T-helper 2 cell treated with Interferon-gamma antibody and Interleukin-4, amounts not matched to agents 5 μg/mL and 100 μg/mL, for 36 hours (primary cell): ENCODE measurements at places on chromosomes 3 and 15.

DNA sequence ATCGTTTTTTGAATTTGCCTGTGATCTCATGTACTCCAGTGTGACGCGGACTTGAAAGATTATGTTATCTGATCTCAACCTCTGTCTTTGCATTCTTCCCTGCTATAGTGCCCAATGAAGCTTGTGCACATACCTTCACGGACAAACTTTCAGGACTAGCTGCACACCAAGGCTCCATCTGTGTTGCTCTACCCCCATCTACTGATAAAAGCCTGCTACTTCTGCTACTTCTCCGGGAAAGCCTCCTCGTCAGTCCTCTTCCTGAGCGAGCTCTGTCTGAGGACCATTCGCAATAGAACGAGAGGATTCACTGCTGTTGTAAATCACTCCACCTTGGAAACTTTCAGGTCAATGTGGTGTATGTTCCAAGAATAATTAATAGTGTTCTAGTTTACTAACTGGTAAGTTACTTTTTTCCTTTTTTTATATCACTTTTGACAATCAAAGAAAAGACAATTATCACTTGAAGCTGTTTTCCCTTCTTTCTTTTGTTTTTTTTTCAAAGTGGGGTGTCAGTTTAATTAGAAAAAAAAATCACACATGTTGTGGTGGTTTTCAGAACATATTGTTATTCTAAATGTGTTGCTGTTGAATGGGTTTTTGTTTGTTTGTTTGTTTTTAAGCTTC, 217.6 kb downstream of the ARRDC4 start:
- peak; percentile 41 for DNase-seq

- DNase-seq: no peak
These were observed 70.6 kb downstream of the GOLIM4 start for GRCh38 chr3:168025076-168025475.

- DNase-seq: no peak
These were observed 23.9 kb downstream of the EIF1B start for GRCh38 chr3:40333416-40333815.

DNA sequence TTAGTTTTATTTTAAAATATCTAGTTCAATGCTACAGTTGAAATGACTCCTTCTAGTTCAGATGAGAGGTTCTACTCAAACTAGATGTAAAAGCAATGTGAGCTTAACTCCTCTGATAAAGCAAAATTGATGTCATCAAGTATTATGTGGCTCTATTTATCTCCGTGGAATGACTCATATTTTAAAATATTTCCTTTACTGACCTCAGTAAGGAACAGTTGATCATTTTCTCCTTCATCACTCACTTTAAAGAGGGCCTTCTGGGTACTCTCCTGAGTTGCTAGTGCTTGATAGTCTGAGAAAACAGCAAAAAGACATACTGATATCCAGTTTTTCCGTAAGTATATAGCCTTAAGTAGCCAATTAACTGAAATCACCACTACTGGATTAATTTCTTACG, 1099.3 kb downstream of the ROBO2 start:
- no peak for DNase-seq

DNA sequence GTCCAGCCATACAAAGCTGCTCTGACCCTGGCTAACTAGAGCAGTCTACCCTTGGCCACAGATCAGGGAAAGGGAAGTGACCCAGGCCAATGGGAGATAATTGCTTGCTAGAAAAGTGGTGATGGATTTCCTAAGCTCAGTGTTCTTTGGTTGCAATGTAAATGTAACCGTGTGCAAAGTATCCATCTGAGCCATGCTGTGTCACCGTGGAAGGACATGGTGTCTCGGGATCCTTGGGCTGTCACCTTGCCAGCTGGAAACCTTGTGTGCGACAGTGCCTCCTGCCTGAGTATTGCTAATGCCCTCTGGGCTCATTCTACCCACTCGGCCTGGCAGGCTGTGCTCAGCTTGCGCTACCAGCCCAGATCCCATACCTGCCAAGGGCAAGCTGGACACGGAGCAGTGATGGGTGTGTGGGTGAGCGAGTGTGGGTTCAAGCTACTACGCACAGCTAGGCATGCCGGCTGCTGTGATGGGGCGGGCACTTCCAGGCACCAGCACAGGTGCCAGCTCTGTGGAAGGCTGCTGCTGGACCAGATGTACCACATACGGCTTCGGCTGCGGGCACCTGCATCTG, 10.7 kb upstream of the SIAH2 start:
- DNase-seq: no peak

DNA sequence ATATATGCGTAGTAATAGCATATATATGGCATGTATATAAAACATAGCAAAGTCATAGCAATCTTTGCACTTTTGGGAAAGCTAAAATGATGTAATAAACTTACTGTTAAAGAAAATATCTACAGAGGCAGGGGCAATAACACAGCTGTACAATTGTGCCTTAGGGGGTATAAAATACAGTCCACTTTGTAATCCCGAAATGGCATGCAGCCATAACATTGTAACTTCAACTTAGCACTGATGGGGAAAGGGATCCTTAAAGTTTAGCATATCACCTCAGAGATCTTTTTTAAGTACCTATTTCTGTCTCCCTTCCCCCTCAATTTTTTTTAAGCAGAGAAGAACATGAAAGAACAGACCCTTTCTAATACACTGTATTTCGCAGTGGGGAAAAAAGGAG, 40.8 kb downstream of the PLD1 start:
- no peak for DNase-seq

DNA sequence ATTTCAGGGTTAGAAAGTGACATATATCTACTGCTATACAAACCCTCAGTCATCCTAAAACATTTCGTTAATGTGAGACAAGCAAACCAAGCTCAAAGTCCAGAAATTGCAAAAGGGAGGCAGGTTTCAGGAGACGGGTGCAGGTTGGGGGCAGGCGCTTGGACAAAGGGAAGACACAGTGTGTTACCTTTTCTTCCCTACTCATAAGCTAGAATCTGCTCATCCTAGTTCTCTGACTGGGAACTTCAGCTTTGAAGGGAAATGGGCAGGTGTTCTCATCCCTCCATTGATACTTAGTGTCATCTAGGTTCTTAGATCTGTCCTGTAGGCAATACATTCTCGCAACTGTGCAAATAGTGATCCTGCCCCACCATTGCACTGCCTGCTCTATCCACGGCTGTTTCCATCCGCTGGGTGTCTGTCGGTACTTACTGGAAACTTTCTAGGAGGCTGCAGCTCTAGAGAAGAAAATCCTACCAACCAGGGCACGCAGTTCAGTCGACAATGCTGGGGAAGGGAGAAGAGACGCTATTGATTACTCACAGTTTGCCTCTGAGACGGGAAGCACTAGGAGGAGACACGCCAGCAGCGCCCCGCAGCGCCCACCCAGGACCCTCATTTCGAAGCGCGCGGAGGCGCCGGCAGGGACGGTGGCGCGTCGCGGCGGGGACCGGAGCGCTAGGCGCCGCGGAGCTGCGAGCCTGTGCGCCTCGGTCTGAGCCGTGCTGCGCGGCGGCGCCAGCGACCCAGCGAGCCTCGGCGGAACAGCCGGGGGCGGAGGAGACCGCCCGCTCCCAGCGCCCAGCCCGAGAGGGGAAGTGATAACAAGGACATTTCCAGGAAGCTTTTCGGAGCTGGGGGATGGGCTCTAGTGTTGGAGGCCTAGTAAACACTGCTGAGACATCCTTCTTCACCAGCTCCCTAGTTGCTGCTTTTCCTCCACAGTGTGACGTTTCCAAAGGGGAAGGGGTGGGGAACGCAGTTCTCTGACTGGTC, at the start of gene PROS1:
TSS of gene PROS1 (minus strand) at position 766 of the 996 bp plus-strand sequence. CDS start at position 619, 147 bp downstream.
- DNase-seq: peak; percentile 66

GRCh38 chr3:188940573-188940932, 231.2 kb upstream of the TPRG1 start:
- DNase-seq: no peak

DNA sequence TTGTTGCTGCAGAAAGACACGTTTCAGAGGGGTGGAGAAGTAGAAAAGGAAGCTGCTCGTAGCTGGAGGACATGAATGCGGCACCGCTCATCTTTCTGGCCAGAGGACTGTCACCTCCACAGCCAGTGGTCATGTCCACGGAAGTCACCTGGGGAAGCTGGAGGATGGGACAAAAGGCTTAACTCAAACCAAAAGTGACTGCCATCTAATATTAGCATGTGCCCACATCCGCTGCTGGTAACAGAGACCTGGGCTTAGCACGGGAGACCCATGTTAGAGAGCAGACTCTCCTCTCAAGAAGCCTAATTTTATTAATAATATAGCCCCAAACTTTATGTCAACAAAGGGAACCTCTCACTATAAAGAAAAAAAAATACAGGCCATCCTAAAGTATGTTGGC, 5.9 kb downstream of the MEX3B start:
- DNase-seq: no peak

DNA sequence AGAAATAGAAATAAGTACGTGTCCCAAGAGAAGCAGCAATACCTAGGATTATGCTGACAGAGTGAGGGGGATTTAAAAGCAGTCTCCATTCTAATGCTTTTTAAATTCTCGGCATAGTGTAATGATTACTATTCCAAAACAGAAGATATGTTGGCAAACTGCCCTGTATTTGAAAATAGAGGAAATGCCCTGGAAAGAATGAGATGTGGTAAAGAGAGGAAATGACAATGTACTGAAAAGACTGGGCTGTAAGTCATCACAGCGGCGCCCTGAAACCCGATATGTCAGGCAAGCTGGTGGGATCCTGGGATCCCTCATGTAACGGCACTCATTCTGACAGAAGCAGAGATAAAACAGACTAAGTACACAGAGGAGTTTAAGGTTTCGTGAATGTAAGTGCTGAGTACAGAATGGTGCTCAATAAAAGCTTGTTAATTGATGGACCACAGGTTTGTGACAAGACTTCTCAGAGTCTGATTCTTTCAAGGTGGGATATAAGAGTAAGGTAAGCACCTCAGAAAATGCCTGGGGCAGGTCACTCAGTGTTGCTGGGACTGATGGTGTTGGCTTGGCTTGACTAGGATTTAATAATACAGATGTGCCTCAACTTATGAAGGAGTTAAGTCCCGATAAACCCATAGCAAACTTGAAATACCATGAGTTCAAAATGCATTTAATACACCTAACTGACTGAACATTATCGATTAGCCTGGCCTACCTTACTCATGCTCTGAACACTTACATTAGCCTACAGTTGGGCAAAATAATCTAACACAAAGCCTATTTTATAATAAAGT, 91.4 kb downstream of the NFKBIZ start:
- no peak for DNase-seq

GRCh38 chr3:127194601-127195187, 1.8 kb downstream of the PRR23E start:
- DNase-seq: no peak

GRCh38 chr15:66565741-66566144, at the start of gene LCTL:
LCTL (minus strand) TSS chr15:66565998; CDS start chr15:66565365, 633 bp downstream.
- DNase-seq: no peak

DNA sequence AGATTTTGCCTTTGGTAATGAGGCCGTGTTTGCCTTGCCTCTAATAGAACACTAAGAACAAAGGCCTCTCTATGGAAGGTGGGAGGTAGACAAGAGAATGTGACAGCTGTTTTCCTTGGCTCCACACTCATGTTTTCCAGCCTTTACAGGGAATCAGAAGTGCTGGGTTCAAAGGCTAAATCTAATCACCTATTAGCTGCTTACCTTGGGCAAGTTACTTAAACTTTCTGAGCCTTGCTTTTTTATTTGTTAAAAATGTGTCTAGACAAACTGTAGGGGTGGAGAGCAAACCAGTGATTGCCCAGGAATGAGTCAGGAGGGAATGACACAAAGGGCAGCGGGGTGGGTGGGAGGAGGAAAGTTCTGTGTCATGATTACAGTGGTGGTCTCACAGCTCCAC, 179.0 kb downstream of the P3H2 start:
- no peak for DNase-seq

DNA sequence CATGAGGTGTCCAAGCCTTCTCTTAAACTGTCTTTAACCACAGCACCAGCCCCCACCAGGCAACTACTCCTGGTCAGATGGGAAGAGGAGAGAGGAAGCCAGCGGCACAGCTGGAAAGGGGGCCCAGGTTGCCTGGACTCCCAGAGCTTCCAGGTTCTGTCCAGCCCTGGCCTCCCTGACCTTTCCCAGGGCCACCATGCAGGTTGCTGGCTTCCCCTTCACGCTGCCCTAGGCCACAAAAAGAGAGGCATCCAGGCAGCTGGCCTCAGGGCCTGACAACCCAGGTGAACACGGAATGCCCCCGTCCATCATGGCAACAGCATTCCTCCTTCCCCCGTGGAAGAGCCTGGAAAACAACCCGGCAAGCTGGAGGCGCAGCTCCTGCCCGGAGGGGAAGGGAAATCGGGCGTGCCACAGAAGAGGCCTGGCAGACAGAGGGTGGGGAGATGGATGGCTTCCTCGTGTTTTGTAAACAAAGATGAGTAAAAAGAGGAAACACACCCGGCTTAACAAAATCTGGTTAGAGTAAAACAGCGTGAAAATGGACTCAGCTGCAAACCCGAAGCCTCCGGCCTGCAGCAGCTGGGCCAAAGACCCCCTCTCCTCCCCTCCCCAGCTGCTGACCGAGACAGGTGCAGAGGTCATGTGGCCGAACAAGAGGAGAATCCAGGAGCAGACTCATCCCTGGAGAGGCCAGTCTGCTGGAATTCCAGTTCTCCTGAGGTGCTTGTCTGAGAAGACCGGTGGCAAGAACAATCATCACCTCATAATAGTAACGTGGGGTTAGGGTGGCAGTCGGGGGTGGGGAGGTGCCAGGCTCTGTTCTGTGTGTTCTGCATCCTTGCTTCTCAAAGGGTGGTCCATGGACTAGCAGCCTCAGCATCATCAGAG, 15.5 kb downstream of the BMF start:
- no peak for DNase-seq

- DNase-seq: no peak
These were observed 23.4 kb downstream of the EMC4 start for GRCh38 chr15:34248190-34248589.

DNA sequence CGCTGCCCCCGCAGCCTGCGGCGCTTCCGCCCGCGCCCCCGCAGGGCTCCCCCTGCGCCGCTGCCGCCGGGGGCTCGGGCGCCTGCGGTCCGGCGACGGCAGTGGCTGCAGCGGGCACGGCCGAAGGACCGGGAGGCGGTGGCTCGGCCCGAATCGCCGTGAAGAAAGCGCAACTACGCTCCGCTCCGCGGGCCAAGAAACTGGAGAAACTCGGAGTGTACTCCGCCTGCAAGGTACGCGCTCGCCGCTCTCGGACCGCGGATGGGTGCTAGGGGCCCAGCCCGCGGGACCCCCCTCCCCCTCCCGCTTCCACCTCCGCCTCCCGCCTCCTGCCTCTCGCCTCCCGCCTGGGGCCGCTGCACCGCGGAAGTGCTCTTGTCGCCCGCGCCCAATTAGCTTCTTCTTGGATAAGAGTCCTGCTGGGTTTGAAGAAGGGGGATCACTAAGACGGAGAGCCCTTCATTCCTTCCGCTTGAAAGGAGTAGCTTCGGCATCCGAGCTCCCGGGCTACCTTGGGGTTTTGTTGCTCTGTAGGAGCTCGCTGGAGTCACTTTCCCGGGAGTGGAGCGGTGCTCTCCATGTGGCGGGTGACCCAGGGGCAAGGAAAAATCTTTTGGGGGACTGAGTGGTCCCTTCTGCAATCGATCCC, 426 bp downstream of the KAT2B start:
- DNase-seq: peak; percentile 66
